ENCODE measurements at places on chromosomes 2 and 18. TPM values are rescaled to one million over a fixed set of nuclear protein-coding genes. Genes with fewer than 3 reads are reported as not detected.
A peak's percentile ranks its signal among the peaks of the same experiment; 100 is the strongest.

GRCh38 chr18:28820353-28820752, 643.4 kb upstream of the CDH2 start:
- H3K27ac ChIP-seq: no peak overlapping the region
- H3K4me1 ChIP-seq: no peaks in the 10 kb centered on the region
- DNase-seq: no peak
- no peaks in the 10 kb centered on the region for H3K36me3 ChIP-seq
- no peak overlapping the region for H3K4me3 ChIP-seq
- no peaks in the 10 kb centered on the region for H3K27me3 ChIP-seq

- no peak overlapping the region for H3K4me3 ChIP-seq
- no peaks in the 10 kb centered on the region for H3K36me3 ChIP-seq
- no peaks in the 10 kb centered on the region for H3K27me3 ChIP-seq
- no peak for DNase-seq
- H3K4me1 ChIP-seq: no peaks in the 10 kb centered on the region
These were observed 55.8 kb downstream of the ID2 start for GRCh38 chr2:8737571-8738175.

- no peaks in the 10 kb centered on the region for H3K27me3 ChIP-seq
- no peak overlapping the region for H3K4me3 ChIP-seq
- DNase-seq: peak; percentile 18
- peaks cover 37% of the 10 kb centered on the region for H3K4me1 ChIP-seq
These were observed 18.8 kb downstream of the TUBB6 start for GRCh38 chr18:12326711-12327460.

- no peak for DNase-seq
- no peak overlapping the region for H3K4me3 ChIP-seq
- H3K27me3 ChIP-seq: no peaks in the 10 kb centered on the region
- peaks cover 59% of the 10 kb centered on the region for H3K4me1 ChIP-seq
- H3K36me3 ChIP-seq: no peaks in the 10 kb centered on the region
These were observed 3.1 kb downstream of the STK39 start for GRCh38 chr2:168244318-168244717.

TNS1 gene
- 804 TPM for total RNA-seq

Data from heart left ventricle (tissue), 16 donors.